CD4-positive, alpha-beta T cell treated with Interferon alpha-2 for 1 hour (primary cell): ENCODE measurements at places on chromosomes 2 and 18.
A peak's percentile ranks its signal among the peaks of the same experiment; 100 is the strongest.

GRCh38 chr2:65291216-65292105, 63.8 kb downstream of the ACTR2 start:
- DNase-seq, result no peak

DNA sequence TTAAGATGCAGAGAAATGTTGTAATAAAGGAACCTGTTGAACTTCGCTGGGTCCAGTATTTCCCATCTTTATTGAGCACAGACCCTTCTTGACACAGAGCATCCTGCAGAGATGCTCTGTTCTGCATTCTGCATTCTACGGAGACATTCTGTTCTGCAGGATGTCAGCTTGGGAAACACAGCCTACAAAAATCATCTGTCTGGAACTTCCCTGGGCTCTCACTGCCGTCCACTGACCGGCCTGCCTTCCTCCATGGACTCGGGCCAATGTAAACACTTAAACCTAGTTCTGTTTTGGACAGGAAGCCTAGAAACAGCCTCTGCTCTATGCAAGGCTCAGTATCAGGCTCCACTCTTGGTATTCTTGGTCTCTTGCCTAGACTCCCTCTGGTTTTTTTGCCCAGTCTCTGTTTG, 90.0 kb upstream of the PPP1CB start:
- no peak for DNase-seq

DNA sequence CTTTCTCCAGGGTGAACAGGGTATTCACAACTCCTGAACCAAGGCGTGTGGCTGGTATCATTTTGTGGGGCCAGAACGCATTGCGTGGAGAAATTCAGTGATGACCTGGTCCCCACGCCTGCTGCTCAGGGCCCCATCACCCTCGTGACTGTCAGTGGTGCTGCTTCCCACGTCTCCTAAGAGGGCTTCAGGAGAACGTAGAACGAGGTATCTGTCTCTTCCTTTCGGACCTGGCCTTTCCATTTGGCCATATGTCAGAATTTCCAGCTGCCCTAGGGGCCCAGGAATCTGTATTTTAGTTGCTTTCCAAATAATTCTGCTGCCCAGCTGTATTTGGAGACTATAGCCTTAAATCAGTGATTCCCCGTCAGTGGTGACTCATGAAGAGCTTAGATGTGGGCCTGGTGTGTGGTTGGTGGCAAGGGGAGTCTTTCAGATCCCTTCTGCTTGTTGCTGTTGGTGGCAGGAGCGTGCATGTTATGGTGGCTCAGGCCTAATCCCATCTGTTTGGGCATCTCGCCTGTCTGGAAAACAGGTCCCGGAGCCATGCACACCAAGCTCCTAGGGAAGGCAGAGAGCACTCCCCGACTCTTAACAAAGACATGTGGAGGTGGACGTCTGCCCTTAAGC, 56.4 kb downstream of the NPAS2 start:
- no peak for DNase-seq

- DNase-seq, result no peak
Observed at GRCh38 chr2:166418853-166419615, 43.3 kb upstream of the SCN9A start.

DNA sequence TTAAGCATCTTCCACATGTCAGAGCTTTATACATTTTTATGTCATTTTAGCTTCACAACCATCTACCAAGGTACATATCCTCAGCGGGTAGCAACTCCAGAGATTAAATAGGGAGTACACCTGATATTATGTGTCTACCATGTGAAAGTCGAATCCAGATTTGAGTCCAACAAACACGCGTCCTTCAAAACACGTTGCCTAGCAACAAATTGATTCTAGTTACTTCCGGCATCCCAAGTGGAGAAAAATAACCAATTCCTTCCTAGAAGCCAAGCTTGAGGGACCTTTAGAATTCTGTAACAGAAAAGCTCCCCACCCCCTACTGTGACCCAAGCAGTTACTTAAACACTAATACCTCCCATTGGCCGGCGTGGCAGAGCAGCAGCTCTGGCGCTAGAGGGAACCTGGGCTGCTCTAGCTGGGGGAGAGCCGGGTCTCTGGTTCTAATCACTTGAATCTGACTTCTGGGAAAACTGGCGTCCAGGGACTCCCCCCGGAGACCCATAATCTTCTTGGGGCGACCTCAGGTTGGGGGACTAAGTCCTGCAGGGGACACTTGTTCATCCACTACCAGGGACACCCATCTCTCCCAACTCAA, at the start of gene ERICH2:
Gene ERICH2 (plus strand): TSS at position 371 of the 598 bp plus-strand sequence. CDS start 304 bp downstream, outside the sequence.
- DNase-seq, result peak; percentile 40

- DNase-seq, result no peak
Observed at GRCh38 chr2:46337208-46337994, 40.2 kb downstream of the EPAS1 start.

DNA sequence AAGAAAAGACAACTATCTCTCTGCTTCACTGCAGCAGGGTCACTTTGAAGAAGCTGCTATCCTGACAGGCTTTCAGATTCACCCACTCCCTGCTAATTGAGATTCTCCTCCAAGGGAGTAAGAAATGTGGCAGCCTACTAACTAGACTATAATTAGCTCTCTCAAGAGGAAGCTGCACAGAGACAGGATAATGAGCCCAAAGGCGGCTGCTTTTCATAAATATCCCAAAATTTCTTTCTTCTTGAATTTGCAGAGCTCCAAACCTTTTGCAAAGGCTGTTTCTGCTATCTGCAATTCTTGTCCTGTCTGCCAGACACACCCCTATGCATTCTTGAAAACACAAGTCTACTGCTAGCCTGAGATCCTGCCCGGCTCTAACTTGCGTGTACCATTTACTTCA, 54.0 kb upstream of the RNU4ATAC start:
- no peak for DNase-seq

GRCh38 chr18:76389716-76390115, 105.3 kb downstream of the ZNF516 start:
- DNase-seq, result no peak

DNA sequence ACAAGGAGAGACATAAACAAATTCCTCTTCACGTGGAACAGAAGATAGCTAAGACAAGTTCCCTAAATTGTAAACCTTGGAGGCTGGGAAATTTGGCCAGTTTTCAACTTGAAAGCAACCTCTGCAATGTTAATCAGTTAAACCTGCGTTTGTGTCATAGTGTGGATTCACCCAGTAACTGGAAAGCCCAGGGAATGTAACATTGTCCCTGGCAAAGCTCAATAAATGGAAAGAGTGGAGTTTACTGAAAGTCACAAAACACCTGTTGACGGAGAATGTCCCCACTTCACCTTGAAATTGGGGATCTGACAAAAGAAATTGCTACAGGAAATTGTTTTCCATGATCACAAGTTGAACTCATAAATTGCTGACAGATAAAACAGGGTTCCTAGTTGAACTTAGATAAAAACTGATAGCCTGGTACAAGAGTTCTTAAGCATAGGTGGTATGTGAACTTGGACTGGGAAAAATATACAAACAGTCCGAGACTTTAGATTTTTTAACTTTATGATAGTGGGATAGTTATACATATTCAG, 15.0 kb upstream of the ME2 start:
- DNase-seq, result no peak

GRCh38 chr2:135030826-135031225, 16.4 kb downstream of the MAP3K19 start:
- no peak for DNase-seq

GRCh38 chr18:55912071-55912470, 324.1 kb upstream of the TCF4 start:
- DNase-seq, result no peak

DNA sequence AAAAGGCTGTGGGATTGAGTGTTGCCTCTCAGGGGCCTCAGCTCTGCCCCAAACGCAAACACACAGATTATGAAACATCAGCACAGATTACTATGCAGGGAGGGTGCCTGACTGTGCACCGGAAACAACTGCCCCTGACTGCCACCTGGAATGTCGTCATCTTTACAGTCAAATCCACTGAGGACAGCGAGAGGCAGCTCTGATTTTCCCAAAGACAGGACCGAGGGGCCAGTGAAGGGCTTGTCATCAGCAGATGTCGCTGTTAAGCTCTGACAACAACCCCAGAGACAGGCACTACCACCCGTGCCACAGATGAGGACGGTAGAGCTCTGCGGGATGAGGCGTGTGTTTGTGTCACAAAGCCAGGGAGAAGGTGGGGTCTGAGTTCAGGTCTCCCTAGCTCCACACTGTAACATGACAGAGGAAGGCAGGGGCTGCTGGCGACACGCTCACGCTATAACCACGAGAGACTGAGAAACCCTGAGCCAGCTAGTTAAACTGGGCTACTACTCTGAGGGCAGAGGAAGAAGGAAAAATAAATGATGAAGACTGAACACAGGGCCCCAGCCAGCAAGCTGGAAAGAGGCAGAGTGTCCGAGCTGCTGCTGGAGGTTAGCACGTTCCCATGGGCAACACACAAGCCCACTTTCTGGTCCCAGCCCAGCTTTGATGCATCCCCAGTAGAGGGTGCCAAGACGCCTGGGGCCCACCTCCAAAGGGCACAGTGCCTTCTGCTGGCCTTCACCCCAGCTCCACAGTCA, 47.0 kb downstream of the PARD6G start:
- no peak for DNase-seq

DNA sequence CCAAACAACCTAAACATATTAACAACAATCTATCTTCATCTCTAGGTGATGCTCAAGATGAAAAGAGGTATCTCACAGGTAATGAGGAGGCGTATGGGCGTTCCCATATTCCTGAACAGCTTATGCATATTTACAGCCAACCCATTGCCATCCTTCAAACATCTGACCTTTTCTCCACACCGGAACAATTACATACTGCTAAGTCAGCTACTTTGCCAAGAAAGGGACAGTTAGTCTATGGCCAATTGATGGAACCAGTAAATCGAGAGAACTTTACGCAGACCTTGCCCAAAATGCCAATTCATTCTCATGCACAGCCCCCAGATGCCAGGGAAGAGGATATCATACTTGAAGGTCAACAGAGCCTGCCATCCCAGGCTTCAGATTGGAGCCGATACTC, 68.0 kb downstream of the FAM171B start:
- no peak for DNase-seq

DNA sequence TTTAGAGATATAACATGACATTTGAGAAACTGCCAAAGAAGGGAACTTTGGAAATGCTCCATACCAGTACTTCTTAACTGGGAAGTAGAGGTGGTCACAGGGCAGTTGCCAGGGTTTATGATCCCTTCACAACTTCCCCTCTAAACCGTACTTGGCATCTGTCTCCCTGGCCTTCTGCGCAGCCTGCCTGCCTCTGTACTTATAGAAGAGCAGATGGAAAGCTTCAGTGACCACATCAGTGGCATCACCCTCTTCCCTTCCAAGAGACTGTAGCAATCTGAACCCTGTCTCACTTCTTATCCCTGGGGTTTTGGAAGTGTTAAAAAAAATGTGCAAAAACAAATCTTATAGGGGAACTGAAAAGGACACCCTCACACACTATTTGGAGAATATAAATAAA, 64.1 kb downstream of the EIF2AK3 start:
- no peak for DNase-seq

GRCh38 chr18:45282101-45282812, 333.0 kb upstream of the SLC14A2 start:
- no peak for DNase-seq

DNA sequence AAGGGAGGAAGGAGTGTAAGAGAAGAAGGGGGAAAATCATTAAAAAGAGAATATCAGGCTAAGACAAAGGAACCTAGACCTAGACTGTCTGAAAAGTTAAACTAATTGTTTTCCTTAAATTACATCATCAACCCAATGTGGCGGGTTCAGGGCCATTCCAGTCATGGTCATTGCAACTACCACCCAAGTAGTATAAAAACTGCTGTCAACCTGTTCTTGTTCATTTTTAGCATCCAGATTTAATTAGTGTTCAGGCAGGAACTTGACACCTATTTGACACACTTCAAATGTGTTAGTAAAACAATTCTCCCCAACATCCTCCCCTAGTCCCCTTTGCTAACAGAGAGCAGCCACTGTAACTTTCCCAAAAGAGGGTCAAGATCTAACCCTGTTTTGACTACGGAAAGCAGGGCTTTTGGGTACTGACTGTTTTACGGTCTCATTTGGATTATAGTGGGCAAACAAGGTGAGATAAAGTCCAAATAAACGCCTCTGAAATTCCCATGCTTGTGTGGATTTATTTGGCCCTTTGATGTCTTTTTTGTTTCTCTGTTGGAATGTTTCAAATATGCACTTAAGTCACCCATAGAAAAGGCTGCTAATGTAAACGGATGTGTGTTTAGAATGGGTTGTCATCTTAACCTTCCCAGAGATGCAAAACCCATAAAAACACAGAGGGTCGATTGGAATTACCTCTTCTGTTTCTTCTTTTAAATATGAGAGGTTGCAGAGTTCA, 19.3 kb upstream of the TANC1 start:
- no peak for DNase-seq

GRCh38 chr2:236644502-236644911, 74.9 kb downstream of the ACKR3 start:
- DNase-seq, result no peak

DNA sequence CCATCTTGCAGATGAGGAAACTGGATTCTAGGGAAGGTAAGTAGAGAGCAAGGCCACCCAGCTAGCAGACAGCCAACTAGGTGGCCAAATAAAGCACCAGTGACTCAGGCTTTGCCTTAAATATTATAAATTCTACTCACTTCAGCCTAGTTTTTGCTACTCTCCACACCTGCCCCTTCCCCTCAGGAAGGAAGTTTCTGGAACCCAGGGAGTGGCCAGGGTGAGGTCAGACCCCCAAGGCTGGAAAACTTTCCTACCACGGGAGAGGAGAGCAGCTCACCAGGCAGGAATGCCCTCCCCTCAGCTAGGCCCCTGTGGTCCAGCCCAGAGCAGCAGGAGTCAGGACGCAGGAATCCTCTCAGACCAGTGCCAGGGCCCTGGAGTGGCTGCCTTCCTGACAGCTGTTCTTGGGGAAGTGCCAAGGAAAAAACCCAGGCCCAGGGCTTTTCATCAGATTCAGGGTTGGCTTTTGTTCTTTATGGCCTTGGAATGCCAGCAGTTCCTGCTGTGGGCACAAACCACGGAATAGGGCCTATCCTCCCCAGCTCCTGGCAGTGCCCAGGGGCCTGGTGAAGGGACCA, 5.1 kb upstream of the PAX8 start:
- no peak for DNase-seq

GRCh38 chr18:60246606-60247005, 126.0 kb downstream of the MC4R start:
- no peak for DNase-seq

DNA sequence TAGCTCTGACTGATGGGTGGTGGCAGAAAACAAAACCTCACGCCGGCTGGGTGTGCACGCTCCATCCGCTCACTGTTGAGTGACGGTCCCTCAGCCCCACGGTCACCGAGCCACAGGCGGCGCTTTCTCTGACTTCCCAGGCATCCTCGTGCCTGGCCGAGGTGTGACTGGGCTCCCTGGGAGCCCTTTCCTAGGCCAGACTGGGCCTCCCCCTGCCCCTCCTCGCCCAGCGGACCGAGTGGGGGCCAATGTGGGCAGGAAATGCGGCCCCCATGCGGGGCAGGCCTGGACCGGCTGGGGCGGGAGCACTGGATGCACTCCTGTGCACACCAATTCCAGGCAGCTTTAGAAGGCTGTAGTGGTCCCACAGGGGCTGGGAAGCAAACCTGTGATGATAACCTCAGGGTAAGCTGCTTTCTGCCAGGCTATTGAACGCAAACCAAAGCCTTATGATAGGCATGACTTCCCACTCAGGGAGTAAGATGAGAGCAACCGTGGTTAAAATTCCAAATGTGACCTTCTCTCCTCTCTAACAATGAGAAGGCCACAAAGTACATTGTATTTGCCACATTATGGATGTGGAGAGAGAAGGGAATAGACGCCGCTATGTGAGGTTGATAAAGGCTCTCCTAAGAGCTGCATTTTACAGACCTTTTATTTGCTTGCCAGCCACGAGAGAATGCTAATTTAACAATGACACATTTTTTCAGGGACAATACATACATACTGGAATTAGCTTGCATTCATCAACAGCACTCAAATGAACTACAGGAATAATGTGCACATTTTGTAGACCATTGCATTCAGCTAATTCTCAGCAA, 83.9 kb upstream of the PGAP1 start:
- no peak for DNase-seq
